ENCODE measurements at places on chromosomes 16 and 17. TPM values are rescaled to one million over a fixed set of nuclear protein-coding genes. Genes with fewer than 3 reads are reported as not detected.

GRCh38 chr16:66800856-66801255, 528 bp downstream of the TERB1 start:
- no peak for DNase-seq

DNA sequence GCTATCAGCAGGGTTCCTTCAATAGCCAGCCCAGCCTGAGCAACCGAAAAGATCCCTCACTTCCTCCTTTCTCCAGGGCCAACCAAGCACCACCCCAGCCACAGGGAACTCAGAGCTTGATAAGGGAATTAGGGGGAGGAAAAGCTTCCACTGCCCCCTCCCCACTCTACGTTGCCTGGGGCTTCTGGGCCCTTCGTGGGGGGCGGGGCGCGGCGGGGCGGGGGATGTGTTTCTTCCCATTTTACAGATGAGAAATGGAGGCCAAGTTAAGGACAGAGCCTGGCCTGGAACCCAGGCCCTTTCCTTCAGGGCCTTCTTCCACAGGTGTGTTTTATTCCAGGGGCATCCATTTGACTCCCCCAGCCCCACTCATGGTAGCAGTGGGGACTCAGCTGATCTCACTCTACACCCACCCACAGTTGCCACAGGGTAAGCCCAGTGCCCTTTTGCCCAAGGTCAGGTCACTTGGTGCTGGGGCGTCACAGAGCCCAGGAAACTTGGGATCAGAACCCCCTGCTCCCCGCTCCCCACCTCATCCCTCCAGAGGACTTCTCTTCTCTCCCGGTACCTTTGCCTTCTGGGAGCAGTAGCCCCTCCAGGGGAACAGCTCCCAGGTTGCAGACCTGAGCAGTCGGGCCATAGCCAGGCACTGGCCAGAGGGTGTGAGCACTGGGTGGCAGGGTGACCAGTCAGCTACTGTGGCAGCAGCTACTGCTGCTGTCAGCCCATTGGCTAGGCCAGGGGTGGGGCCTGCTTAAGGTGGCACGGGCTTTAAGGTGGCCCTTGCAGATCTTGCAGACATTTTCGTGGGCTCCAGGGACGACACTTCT, at the start of gene LDHD:
TSS of gene LDHD (minus strand) at position 700 of the 830 bp plus-strand sequence. CDS start at position 640, 60 bp downstream.
- DNase-seq, result no peak

DNA sequence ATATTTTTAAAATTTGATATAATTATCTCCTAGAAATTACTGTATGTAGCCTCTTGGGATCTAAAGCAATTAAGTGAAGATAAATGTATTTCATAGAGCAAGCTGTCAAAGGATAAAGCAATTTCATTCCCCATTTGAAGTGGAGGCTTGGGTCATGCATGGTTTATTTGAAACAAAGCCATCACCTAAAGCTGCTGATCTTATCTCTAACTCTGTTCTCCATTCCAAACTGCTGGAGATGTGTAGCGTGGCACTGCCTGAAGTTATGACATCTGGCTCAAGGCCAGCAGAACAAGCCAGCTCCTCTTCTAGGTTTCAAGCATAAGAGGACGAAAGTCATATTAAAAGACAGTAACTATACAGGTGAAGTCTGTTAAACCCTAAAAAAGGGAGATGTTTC, 83.9 kb downstream of the HIC1 start:
- no peak for DNase-seq

- DNase-seq, result no peak
Measured at GRCh38 chr16:79042886-79043285, 557.7 kb downstream of the MAF start.

Gene CLCN7
- total RNA-seq, result 73.8 TPM

GRCh38 chr17:58304750-58305486, 23.7 kb downstream of the TSPOAP1 start:
- DNase-seq, result no peak

DNA sequence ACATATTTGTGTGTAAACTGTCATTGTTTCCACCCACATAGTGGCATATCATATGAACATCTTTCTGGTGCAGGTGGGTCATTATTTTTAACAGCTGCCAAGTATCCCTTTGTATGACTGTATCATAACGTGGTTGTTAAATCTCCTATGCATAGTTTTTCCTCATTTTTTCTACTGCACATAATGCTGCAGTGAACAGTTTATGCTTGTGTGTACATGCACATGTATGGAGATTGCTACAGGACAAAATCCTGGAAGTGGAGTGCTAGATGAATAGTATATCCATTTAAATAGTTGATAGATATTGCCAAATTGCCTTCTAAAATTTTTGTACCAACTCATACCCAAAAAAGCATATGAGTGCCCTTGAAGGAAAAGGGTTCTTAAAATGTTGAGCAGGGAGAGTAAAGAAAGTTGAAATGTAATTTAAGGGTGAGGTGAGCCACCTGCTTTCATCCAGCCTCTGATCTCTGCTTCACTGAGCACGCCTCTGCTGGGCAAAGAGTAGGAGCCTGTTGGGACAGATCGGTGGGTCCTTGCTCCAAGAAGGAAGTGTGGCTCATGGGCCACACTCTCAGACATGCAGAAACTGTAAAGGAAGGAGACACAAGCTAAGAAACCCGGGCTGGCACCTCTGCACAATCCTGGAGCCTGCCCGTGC, 55.3 kb downstream of the HLF start:
- DNase-seq, result no peak

Gene CARHSP1
- total RNA-seq, result 155 TPM
